ENCODE measurements at places on chromosomes 11 and 22.
A peak's percentile ranks its signal among the peaks of the same experiment; 100 is the strongest.

DNA sequence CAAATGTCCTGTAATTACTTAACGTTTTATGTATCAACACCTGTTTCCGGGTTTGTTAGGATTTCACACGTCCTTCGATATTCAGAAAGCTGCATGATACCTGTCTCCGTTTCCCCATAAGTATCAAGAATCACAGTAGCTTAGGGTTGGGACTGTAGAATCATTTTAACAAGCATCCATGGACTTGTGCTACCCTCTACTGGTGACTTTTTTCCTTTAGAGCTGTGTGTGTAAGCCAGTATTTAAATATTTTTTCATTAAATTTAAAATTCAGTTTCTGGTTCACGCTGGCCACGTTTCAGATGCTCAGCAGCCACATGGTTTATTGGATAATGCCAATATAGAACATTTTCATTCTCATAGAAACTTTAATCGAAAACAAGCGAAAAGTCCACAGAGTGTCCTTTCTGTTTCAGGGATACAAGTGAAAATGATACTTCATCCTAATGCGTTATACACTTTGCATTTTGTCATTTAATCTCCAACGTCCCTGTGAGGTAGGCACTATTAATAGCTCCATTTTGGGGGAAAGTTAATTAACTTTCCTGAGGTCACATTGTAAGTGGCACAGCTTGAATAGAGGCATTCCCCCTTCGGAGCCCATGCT is 61.5 kb upstream of the SLC25A18 start:
- no peak for DNase-seq

DNA sequence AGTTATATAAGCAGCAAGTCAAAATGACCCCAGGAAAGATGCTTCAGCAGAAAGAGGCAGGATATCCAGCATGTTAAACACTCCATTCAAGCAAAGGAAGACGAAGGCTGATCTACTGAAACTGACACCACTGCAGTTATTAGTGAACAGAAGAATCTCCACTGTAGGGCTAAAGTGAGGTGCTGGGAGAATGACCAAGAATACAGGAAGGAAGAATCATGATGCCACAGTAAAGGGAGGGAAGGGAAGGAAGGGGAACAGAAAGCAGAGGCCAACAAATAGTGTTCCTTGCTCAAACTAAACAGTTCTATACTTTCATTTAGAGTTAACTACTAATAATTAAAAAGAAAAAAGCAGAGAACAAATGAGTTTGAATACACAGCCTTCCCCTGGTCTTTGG is 92.5 kb downstream of the SIK3 start:
- DNase-seq, result no peak

DNA sequence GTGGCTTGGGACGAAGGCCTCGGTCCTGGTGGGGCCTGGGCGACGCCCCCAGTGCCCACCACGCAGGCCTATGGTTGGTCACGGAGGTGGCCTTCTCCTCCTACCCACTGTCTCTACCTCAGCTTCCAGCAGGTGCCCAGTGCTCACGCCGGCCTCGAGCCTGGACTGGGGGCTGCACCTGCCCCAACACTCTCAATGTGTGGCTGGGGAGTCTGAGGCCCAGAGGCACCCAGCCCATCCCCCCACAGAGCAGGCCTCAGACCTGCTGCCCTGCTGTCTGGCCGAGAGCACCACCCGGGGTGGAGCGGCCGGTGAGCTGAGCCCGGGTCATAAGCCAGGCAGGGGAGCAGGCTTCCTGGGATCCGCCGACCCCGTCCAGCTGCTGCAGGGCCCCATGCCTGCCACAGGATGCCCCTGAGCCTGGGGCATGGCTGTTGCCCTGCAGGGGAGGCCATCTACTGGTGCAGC is 28.6 kb upstream of the MUC5AC start:
- DNase-seq, result no peak

DNA sequence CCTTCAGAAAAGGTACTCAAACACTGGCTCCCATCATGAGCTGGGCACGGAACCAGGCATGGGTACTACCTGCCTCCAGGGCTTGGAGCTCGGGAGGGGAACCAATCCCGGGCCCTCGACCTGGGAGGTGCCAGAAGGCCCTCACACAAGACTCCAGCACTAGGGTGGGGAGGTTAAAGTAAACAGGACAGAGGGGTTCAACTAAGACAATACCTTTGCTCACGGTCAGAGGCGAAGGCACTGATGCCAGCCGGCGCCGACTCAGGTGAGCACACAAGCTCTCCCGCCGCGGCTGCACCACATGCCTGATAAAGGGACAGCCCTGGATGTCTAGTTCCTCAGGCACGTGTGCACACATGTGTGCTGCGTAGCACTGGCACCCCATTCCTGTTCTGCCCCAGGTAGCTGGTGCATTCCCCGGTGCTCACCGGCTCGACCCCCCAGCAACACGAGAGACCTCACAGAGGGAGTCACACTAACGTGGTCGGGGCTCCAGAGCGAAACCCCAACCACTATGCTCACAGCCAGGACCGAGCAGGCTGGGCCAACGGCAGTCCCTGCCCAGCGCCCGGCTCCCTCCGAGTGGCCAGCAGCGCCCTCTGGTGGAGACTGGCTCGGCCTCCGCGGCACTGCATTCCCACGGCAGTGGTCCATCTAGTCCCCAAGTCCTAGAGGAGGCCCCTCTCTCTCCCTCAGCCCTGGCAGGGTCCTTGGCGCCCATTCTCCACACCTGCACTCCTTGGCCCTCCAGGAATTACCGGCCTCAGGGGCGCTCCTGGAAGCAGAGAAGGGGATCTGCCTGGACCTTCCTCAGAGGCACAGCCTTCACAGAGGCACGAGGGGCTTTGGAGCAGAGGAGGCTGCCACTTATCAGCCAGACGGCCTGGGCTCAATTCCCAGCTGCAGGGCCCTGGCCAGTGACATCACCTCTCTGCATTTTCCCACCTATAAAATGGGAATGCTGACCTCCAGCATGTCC is 28.8 kb upstream of the MOB2 start:
- peak; percentile 81 for DNase-seq

All from activated naive CD4-positive, alpha-beta T cell (primary cell).